Kidney (tissue), 22 donors: ENCODE measurements at places on chromosomes 3 and 15. TPM values are rescaled to one million over a fixed set of nuclear protein-coding genes. Genes with fewer than 3 reads are reported as not detected.

DNA sequence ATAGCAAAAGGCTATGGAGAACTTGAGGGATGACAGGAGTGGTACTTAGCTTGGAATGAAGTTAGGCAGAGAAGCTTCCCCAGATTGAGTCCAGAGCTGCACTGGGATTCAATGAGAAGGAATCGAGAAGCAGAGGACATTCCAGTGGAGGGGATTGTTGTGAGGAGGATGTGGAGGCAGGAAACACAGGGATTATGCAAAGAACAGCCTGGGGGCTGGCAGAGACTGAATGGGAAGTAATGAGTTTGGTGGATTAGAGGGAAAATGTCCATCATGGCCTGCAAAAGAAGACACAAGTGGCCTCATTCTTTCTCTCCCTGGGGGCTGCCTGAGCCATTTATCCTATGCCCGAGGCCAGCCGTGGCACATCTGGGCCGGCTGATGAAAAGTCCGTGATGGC is 20.5 kb upstream of the SCN10A start:
- H3K4me1 ChIP-seq = no peaks in the 10 kb centered on the region
- no peak for DNase-seq
- no peak overlapping the region for H3K4me3 ChIP-seq
- no peaks in the 10 kb centered on the region for H3K36me3 ChIP-seq
- no peaks in the 10 kb centered on the region for H3K27me3 ChIP-seq

The LRRC3B gene
- not detected for polyA plus RNA-seq

DNA sequence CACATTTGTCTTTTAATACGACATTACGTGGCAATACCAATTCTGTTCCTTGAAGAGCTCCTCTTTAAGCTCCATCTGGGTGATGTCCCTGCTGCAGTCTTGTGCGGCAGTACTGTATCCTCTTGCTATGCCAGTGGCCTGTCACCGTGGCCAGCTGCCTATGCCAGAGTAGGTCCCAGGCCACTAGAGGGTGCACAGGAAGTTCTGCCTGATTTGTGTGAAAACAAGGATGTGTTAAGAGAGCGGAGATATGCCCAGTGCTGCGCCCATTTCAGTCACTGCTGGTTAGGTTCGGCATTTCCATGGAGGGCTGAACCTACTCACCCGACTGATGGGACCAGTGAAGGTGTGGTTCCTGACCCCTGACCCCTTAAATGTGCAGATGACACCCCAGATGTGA is 25.2 kb downstream of the NIPA1 start:
- no peak overlapping the region for H3K27ac ChIP-seq
- DNase-seq = peak; percentile 36
- no peak overlapping the region for H3K4me3 ChIP-seq
- H3K36me3 ChIP-seq = no peaks in the 10 kb centered on the region
- no peaks in the 10 kb centered on the region for H3K27me3 ChIP-seq

The ALDH1L1 gene
- 199 TPM for polyA plus RNA-seq

The PCNP gene
- polyA plus RNA-seq = 63.3 TPM

The NR2F2 gene
- 42.5 TPM for polyA plus RNA-seq

DNA sequence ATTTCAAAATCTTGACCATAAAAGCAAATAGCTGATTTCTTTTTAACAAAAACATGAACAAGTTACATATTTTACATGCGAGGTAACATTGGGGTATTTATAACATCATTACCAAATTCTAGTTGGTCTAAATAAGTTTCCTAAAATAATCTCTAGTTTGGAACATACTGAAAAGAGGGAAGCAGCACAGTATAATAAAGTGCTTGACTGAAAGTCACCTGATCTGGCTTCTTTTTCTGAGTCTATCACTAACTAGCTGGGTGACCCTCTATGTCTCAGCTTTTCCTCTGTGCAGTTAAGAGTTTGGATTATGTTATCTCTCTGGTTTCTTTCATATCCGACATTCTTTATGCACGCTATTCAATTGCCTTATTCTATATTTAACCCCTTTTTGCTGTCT is 19.8 kb upstream of the CNTN4 start:
- no peak overlapping the region for H3K4me3 ChIP-seq
- H3K27me3 ChIP-seq = no peaks in the 10 kb centered on the region
- DNase-seq = no peak
- H3K27ac ChIP-seq = no peak overlapping the region

- no peaks in the 10 kb centered on the region for H3K27me3 ChIP-seq
- no peaks in the 10 kb centered on the region for H3K4me1 ChIP-seq
- H3K27ac ChIP-seq = no peak overlapping the region
- no peaks in the 10 kb centered on the region for H3K36me3 ChIP-seq
These were observed 75.7 kb upstream of the SLC4A7 start for GRCh38 chr3:27559835-27560234.

- H3K27me3 ChIP-seq = no peaks in the 10 kb centered on the region
- DNase-seq = no peak
- no peak overlapping the region for H3K4me3 ChIP-seq
- no peaks in the 10 kb centered on the region for H3K36me3 ChIP-seq
- H3K4me1 ChIP-seq = no peaks in the 10 kb centered on the region
- H3K27ac ChIP-seq = no peak overlapping the region
These were observed 270.2 kb downstream of the SHOX2 start for GRCh38 chr3:157836022-157836421.

The GOLGA8K gene
- not detected for polyA plus RNA-seq

GRCh38 chr15:79406210-79406609 is 25.9 kb upstream of the MINAR1 start:
- no peak overlapping the region for H3K4me3 ChIP-seq
- no peaks in the 10 kb centered on the region for H3K36me3 ChIP-seq
- no peak overlapping the region for H3K27ac ChIP-seq
- no peak for DNase-seq

- H3K4me1 ChIP-seq = no peaks in the 10 kb centered on the region
- no peak for DNase-seq
- no peak overlapping the region for H3K27ac ChIP-seq
- no peaks in the 10 kb centered on the region for H3K27me3 ChIP-seq
These were observed 84.8 kb downstream of the PPCDC start for GRCh38 chr15:75107908-75108838.

DNA sequence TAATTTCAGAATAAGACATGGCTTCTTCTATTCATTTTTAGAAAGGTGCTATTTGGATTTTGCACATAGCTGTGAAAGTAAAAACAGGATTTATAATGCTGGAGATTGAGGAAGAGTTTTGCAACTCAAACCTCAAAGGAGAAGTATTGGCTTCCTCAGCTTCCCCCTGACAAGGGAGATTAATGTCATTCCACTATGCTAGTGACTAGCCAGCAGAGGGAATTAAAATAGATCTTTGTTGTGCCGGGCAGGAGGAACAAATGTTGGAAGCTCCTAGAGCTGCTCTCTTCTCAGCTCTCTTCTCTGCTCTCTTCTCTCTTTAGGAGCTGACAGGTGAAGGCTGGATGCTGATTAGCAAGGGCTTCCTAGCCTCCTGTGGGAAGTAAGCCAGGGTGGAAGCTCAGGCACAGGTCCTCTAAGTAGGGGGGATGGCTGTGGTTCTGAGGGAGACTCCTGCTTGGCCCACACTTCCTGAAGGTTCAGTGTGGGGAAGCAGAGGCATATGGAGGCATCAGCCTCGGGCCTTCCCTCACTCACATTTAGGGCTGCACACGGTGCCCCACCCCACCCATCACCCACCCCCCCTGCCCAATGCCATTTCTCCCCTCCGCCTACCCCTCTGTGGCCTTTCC is 29.6 kb downstream of the CX3CR1 start:
- H3K27ac ChIP-seq = no peak overlapping the region
- H3K27me3 ChIP-seq = no peaks in the 10 kb centered on the region
- H3K4me1 ChIP-seq = no peaks in the 10 kb centered on the region
- DNase-seq = peak; percentile 20
- H3K4me3 ChIP-seq = no peak overlapping the region
